NCI-H1930 (cell line): ENCODE measurements at places on chromosomes 6 and 20.

- no peak for DNase-seq
Measured at GRCh38 chr6:10175362-10175761, 239.5 kb downstream of the TFAP2A start.

- no peak for DNase-seq
Measured at GRCh38 chr6:41358503-41358902, 23.1 kb downstream of the NCR2 start.

DNA sequence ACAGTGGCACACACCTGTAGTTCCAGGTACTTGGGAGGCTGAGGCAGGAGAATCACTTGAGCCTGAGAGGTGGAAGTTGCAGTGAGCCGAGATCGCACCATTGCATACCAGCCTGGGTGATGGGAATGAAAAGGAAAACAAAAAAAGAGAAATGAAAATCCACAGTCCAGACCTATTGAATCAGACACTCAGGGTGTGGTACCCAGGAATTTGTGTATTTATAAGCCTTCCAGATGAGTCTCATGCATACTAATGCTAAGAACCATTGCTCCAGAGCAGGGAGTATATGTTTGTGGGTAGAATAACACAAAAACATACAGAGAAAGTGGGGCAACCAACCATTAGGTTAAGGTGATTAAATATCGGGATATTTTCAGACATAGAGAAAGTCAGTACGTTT, 36.1 kb upstream of the PLCB4 start:
- DNase-seq, result no peak

DNA sequence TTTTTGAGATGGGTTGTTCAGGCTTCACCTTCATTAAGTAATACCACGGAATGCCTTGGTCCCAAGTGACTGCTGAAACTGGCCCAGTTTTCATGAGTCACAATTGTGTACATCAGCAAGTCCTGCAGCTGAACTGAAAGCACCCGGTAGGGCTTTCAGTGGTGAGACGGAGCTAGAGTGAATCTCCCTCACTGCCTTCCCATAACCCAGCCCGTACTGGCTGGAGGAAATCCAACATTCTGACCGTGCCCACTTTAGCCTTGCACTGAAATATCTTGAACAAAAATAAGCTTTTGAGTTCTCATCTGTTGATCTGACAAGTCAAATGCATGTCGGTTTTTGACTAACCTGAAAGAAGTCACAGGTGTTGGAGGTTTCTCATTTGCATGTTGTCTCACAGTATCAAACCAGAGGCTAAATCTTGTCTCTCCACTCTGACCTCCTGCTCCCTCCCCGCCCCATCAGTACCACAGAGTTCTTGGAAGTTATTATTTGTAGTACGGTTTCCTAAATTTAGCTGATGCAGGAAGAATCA, 35.9 kb downstream of the DUSP22 start:
- no peak for DNase-seq

DNA sequence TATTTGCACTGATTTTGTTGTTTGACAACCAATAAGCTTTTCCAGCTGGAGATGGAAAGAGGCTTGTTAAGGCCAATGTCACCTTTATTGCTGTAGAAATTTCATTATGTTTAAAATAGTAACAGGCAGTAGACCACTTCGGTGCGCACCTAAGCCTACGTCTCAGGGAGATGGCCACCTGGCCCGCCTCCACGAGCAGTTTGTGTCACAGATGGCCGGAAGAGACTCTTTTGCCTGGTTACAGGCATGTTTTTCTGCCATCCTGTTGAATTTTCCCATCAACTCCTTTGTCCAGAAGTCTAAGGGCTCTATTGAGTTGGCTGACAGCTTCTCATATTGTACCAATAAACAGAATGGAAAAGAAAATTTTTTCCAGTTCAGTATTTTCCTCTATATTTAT, 51.0 kb downstream of the SLC9A8 start:
- DNase-seq, result no peak

DNA sequence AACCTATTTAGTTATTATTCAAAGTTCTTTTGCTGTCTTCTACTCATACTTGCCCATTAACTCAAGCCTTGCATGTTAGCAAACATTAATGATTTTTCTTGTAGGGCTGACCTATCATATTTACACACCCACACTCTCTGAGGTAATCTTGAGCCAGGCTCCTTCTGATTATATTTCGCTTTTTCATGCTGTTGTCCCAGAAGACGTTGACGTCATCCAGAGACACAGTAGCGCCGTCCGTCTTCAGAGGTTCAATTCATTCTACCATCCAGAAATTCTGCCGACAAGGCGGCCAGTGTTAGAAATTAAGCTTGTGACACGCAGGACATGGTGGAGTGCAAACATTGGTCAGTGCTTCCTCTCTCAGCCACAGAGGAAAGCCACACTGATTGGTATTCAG, 584.7 kb downstream of the BMP2 start:
- no peak for DNase-seq

DNA sequence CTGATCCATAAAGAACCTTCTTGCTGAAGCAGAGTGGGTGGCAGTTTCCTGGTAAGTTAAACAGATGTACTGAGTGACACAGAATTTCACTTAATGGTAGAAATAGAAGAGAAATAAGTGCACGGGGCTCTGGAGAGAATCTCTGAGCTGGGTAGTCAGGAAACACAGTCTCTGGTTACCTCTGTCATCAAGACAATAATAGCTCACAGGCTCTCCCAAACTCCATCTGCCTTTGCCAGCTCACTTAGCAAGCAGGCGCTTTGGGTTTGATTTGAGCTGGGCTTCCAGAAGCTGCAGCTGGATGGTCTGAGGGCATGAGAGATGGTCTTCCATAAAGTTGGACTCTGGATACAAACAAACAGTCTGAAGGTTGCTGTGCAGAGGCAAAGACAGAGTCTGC, 39.6 kb upstream of the PRSS35 start:
- no peak for DNase-seq

DNA sequence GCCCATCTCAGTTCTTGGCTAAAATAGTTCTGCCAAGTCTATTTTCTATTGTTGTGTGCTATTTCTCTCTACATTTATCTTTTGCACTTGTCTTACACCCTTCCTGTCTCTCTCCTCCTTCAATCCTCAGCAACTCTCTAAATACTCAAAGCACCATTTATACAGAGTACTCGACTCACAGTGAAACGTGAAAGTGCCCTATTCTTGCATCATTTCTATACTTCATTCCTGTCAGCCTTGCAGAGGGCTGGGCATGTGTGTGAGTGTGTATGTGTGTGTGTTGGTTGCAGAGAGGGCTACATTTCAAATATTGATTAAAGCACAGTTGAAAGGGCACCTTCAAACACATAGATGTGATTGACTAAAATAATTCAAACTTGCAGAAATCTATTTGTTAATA, 373.2 kb upstream of the MANEA start:
- DNase-seq, result no peak

GRCh38 chr20:59318803-59319202, 18.4 kb downstream of the EDN3 start:
- DNase-seq, result no peak

DNA sequence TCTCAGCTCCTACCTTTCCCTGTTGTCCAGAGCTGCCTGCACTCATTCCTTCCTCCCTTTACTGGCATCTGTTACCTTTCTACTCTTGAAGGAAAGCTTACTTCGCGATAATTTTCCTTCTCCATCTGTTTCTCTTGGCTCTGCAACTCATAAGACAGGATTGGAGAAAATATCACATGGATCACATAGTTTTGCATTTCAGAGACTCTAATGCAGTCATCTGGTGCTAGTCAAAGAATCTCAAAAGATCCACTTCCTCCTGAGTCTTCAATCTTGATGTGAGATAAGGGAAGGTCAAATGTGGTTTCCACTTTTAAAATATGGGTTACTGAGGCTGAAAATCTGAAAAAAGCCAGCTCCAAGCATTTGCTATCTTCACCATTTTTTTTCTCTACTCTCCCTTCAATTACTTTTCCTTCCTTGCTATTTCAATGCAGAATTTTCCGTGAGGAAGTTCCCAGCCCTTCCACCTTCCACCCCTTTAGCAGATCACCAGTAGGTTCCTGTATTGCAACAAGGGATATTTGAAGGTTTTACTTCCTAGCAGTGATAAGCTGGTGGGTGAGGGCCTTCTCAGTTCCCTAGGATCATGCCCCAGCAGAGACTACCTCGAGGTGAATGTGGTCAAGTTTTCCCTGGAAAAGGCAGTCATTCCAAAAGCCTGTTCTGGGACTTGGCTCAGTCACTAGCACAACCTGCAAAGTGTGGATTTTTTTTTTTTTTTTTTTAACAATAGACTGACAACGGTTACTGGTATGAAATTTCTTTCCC, 62.8 kb upstream of the LRRC1 start:
- no peak for DNase-seq

- no peak for DNase-seq
Measured at GRCh38 chr6:149694921-149695320, 23.0 kb downstream of the LATS1 start.

DNA sequence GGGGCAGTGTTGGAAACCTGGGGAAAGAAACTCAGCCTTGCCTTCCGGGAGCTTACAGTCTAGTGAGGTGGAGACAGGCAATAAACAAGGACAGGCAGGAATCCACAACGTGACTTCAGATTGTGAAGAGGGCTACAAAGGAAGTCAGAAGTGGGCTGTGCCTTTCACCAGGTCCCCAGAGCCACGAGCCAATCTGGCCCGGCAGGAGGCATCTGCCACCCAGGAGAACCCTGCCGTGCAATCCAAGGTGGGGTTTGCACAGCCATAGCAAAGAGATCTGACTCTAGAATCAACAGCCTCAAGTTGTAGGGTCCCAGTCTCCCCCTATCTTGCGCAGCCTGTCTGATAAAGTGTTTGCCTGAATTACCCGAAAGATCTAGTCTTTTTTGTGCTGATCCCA, 5.5 kb downstream of the SLC32A1 start:
- no peak for DNase-seq

DNA sequence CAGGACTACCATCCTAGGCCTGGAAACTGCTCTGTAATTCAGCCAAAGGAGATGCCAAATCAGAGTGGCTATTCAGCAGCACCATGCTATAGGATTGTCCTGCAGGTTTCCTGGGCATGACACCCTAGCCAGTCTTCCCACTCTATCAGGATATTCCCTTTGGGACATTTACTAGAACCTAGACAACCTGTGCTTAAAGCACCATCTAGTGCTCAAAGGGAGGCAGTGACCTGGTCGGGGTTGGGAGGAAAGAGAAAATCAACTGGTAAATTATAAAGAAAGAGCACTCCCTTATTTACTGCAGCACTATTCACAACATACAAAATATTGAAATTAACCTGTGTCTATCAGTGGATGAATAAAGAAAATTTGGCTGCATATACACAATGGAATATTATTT, 67.2 kb upstream of the SMLR1 start:
- no peak for DNase-seq

- DNase-seq, result no peak
Measured at GRCh38 chr6:111258615-111259088, 171.3 kb downstream of the SLC16A10 start.

- no peak for DNase-seq
Measured at GRCh38 chr6:170125456-170126300, 165.2 kb downstream of the DLL1 start.

DNA sequence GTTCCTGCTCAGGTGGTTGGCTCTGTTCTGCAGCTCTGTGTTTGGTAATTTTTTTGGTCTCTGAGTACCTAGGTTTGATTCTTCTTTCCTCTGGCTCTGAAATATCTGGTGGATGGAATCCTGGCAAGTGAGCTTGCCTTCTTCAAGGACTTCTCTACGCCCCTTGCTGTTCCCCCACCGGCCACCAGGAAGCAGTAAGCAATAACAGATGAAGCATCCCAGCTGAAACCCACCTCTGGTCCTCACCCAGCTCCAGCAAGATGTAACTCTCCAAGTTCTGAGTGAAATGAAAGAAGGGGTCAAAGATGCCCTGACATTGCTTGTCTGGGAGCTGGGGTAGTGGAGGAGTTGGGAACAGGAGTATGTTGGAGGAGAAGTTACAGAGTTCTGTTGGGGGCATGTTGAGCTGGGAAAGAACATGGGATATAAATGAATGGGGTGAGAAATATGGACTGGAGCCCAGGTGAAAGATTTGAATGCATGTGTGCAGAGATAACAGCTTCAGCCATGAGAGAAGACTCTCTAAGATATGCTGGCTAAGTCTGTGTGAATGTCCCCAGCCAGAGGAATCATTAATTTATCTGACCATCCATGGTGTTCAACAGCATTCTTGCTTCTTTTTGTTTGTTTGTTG, 51.3 kb upstream of the GLP1R start:
- DNase-seq, result peak; percentile 14

DNA sequence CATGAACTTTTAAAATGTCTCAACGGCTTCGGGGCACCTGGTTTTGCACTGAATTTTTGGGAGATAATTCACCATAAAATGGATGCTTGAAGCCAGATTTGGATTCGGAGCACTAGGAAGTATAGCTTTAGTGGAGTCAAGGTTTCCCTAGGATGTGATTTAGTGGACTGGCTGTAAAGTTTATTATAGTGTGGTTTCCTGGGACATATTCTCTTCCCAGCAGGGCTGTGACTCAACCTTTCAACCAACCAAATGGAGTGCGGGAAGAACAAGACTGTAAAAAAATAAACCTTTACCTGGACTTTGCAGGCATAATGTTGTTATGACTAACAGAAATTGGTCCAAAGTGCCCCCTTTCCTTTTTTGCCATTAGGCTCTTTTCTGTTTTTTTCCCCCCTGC, 327.4 kb upstream of the MAN1A1 start:
- no peak for DNase-seq

GRCh38 chr6:4660377-4661321, 115.6 kb upstream of the CDYL start:
- no peak for DNase-seq

- peak; percentile 35 for DNase-seq
Measured at GRCh38 chr6:26003102-26003694, 40.6 kb downstream of the TRIM38 start.

GRCh38 chr6:23036406-23036983, 467.1 kb downstream of the HDGFL1 start:
- DNase-seq, result no peak

DNA sequence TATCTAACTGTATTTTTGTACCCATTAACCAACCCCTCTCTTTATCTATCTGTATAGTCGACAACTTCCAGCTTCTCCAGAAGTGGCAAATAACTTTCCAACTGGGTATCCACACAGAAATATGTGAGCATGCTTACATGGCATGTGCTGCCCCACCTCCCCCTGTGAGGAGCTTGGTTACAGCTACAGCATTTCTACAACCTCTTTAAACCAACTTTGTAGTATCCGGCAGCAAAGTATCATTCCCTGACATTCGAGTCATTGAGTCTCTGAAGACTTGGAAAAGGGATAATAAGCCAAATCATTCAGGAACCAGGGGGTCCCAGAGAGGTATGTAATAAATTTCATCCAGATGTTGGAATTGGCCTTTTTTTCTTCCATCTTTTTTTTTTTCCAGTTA, 48.2 kb upstream of the ASIP start:
- no peak for DNase-seq

DNA sequence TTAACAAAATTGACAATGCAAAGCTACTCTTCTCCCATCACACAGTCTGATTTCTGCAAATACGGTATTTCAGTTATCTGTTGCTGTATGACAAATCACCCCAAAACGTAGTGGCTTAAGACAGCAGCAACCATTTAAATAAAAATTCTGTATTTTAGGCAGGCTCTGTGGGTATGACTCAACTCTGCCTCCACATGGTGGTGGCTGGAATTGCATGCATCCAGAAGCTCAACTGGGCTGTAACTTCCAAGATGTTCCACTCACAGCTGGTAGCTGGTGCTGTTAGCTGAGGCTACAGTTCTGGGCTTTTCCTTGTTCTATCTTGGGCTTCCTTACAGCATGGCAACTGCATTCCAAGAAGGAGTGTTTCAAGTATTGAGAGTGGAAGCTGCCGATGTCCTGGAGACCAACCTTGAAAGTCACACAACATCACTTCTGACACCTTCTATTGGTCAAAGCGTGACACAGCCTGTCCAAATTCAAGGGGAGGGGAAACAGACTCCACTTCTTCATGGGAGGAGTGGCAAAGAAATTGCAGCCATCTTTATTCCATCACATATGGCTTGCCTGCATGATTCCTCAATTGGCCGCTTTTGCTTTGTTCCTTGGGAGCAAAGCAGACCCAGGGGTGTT, 39.7 kb upstream of the TULP1 start:
- DNase-seq, result no peak
